Esophagus mucosa (tissue), 1 donor: ENCODE measurements at places on chromosomes 6 and 20. TPM values are rescaled to one million over a fixed set of nuclear protein-coding genes. Genes with fewer than 3 reads are reported as not detected.

Gene SALL4
- total RNA-seq, result 0.44 TPM

Gene TM9SF4
- total RNA-seq, result 42.4 TPM

Gene FOXS1
- total RNA-seq, result 0.40 TPM

Gene WFDC2
- 37.9 TPM for total RNA-seq

GRCh38 chr6:144297511-144298100 is 12.5 kb downstream of the UTRN start:
- no peak for ATAC-seq

DNA sequence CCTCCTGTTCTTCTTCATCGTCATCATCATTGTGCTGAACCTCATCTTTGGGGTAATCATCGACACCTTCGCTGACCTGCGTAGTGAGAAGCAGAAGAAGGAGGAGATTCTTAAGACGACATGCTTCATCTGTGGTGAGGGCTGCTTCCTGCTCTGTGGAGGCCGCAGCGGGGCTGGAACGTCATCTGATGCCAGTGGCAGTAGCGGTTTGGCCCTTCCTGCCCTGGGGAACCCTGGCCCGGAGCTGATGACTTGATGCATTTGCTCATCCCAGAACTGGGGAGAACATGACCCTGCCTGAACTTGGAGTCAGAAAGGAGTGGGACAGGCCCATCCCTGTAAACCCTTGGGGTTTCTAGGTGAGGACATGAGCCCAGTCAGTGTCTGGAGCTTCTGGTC is 18.7 kb downstream of the UQCC2 start:
- peak; percentile 5 for ATAC-seq

GRCh38 chr6:39446909-39447308 is 124.4 kb upstream of the KCNK16 start:
- ATAC-seq, result no peak

GRCh38 chr20:44736170-44737021 is 9.3 kb upstream of the KCNK15 start:
- ATAC-seq, result peak; percentile 75

DNA sequence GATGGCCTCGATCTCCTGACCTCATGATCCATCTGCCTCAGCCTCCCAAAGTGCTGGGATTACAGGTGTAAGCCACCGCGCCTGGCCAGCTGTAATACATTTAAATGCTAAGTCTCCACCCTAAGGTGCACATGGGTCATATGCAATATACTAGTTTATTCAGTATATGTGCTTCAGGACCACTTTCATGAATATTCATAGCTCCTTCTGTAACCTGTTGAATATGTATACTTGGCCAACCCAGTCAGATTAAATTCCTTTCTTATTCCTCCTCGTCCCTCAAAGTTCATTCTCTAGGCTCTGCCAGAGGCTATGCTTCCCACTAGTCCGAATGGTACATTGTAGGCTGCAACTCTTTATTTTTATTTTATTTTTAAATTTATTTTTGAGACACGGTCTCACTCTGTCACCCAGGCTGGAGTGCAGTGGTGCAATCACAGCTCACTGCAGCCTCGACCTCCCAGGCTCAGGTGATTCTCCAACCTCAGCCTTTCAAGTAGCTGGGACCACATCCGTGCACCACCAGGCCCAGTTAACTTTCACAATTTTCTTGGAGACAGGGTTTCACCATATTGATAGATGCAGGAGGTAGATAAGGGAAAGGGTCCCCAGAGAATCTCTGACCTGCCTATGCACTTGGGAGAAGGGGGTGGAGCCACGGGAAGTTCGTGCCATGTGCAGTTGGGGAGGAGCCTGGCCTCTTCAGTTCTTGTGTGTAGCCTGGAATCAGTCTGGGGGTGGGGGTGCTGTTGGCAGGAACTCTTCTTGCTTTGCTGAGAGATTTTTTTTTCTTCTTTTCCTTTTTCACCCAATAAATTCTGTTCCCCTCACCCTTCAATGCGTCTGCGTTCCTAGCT is 41.3 kb upstream of the DDR1 start:
- ATAC-seq, result no peak

GRCh38 chr20:57435498-57436222 is 44.5 kb downstream of the RBM38 start:
- ATAC-seq, result peak; percentile 78
